ENCODE measurements at places on chromosomes 3 and 15.

DNA sequence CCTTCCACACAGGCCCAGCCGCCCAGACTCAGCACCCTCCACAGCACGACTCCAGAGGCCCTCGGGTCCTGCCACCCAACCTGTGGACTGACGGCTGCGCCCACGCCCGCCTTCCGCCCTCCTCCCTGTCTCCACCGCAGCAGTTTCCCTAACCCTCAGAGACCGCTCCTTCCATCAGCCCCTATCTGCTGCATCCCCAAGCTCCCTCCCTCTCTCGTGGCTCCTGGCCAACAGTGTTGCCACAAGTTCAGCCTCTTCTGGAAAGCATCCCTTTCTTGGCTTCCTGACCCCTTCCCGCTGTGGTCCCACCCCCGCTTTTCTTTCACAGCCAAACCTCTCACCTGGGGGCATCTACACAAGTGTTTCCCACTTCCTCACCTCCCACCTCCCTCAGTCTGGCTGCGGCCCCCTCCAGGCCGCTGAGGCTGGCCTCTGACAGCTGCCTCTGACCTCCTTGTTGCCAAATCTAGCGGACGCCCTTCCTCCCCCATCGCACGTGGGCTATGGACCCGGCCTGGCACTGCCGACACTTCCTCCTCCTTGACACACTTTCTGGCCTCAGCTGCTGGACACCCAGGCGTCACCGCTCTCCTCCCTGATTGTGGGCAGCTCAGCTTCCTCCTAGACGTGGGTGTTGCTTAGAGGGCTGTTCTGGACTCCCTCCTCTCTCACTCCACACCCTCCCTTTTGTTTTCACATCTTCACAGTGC lies 168.8 kb upstream of the TLE3 start:
- no peak for DNase-seq

GRCh38 chr3:23217872-23218554 lies 14.9 kb downstream of the UBE2E2 start:
- DNase-seq, result no peak

DNA sequence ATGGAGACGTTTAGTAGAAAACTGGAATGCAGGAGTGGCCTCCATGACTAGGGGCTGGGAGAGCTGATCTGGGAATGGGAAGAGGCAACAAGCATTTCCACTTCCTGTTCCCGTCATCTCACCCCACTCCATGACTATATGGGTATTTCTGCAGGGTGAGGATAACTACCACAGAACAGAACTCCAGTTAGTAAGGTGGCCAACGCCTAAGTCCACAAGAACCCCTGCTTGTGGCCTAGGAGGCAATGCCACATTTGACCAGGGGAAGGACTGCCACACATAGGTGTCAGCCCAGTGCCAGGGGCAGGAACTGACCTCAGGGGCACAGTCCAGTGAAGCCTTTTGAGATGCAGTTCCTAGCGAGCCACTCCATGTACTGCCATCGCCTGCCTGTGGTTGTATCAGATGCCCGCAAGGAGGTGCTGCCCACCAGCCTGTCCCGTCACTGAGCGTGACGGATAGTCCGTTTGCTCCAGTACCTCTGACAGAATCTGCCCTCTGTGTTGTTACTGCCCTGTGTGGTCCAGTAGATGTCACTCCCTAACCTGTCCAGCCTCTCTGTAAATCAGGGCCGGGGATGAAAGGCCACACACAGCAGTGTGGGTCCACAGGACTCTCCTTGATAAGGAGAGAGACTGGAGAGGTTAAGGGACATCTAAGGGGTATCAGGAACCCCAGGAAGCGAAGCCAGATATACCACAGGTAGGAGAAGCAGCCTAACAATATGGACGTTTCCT lies 3.5 kb upstream of the MTFMT start:
- no peak for DNase-seq

DNA sequence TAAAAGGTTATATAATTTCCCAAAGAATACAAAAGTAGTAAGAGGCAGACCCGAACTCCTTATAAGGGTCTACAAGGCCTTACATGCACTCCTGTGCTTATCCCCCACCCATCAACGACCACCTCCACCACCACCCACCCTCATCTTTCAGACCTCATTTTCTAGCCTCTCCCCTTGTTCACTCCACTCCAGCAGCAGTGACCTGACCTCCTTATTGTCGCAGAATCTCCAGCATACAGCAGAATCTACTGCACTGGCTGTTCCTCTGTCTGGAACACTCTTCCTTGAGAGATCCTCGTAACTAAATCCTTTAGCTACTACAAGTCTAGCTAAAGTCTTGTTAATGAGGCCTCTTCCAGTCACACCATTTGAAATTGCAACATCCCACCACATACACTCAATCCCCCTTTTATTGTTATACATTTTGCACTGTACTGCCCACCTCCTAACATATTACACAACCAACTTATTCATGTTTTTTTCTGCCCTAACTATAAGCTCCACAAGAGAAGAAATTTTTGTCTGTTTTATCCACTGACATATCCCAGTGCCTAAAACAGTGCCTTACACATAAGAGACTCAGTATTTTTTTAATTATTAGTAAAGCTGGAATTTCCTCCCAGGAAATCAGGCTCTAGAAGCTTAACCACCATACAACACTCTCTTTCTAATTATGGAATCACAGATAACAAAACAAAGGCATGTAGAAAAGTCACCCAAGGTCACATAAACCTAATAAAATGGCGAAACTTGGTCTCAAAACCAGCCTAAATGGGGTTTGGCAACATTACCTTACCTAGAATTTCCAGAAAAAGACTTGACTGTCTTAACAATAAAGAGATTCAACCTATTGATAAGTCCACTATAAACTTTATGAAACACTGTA lies 40.2 kb downstream of the ZNF148 start:
- no peak for DNase-seq

GRCh38 chr3:98775459-98776139 lies 12.5 kb downstream of the ST3GAL6 start:
- no peak for DNase-seq
